ENCODE measurements at places on chromosomes 4 and X. TPM values are rescaled to one million over a fixed set of nuclear protein-coding genes. Genes with fewer than 3 reads are reported as not detected.

GRCh38 chrX:47420962-47421361, 50.6 kb downstream of the ZNF157 start:
- H3K4me1 ChIP-seq = no peaks in the 10 kb centered on the region
- H3K4me3 ChIP-seq = no peak overlapping the region
- H3K27ac ChIP-seq = no peak overlapping the region
- no peak for DNase-seq

DNA sequence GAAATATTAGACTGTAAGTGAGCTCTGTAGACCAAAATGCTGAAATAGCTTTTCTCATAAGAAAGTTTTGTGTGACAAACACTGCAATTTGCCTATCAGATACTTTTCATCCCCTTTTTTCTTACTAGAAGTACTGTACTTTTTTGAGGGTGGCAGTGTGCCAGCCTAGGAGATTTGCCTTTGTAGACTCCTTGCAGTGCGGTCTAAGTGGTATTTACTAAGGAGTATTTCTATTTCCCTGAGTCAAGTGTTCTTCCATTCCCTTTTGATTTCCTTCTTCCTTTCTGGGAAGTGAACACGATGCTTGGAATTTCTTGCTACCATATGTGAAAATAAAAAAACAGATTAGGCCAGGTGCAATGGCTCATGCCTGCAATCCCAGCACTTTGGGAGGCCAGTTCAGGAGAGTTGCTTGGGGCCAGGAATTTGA, 34.6 kb downstream of the PDLIM5 start:
- no peak for DNase-seq
- no peak overlapping the region for H3K4me3 ChIP-seq
- no peaks in the 10 kb centered on the region for H3K27me3 ChIP-seq

- no peaks in the 10 kb centered on the region for H3K27me3 ChIP-seq
- H3K36me3 ChIP-seq = no peaks in the 10 kb centered on the region
- H3K27ac ChIP-seq = no peak overlapping the region
- peaks cover 2% of the 10 kb centered on the region for H3K4me1 ChIP-seq
Observed at GRCh38 chrX:40267334-40268187, 169.8 kb upstream of the BCOR start.

- peak; percentile 8 for DNase-seq
- H3K27ac ChIP-seq = no peak overlapping the region
Observed at GRCh38 chr4:72701987-72702819, 133.2 kb upstream of the ADAMTS3 start.

GRCh38 chr4:154205471-154205870, 286.1 kb downstream of the DCHS2 start:
- H3K36me3 ChIP-seq = no peaks in the 10 kb centered on the region
- DNase-seq = no peak

The SCD5 gene
- 4.0 TPM for total RNA-seq

All from activated naive CD8-positive, alpha-beta T cell treated with anti-CD3 and anti-CD28 coated beads for 36 hours (primary cell).